AG20443 (cell line): ENCODE measurements at places on chromosomes 3 and 15.
A peak's percentile ranks its signal among the peaks of the same experiment; 100 is the strongest.

DNA sequence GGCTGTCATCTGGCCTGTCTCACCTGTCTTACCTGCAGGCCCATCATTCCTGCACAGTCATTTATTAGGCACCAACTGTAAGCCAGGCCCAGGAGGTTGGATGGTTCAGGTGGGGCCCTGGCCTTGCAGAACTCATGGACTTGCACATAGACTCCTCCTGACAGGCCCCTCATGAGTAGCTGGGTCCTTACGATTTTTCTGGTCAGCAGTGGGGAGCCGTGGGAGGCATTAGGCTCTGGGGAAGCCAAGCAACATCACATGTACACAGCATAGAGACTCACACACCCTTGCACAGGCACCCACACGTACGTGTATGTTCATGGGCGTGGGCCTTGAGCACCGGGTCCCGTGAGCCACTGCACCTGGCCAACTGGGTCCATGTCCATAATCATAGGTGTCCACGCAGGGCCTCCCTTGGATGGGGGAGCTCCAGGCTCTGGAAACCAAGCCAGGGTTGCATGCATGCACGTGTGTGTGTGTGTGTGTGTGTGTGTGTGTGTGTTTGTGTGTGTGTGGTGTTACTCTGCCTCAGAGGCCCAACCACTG lies 20.3 kb downstream of the CISH start:
- DNase-seq = no peak

GRCh38 chr15:80527961-80528360 lies 123.8 kb downstream of the ARNT2 start:
- no peak for DNase-seq

- no peak for DNase-seq
Measured at GRCh38 chr3:39443530-39443929, 23.9 kb upstream of the MOBP start.

- DNase-seq = no peak
Measured at GRCh38 chr3:117442566-117442965, 733.0 kb downstream of the TUSC7 start.

- DNase-seq = no peak
Measured at GRCh38 chr3:39148435-39149058, 4.8 kb downstream of the CSRNP1 start.

DNA sequence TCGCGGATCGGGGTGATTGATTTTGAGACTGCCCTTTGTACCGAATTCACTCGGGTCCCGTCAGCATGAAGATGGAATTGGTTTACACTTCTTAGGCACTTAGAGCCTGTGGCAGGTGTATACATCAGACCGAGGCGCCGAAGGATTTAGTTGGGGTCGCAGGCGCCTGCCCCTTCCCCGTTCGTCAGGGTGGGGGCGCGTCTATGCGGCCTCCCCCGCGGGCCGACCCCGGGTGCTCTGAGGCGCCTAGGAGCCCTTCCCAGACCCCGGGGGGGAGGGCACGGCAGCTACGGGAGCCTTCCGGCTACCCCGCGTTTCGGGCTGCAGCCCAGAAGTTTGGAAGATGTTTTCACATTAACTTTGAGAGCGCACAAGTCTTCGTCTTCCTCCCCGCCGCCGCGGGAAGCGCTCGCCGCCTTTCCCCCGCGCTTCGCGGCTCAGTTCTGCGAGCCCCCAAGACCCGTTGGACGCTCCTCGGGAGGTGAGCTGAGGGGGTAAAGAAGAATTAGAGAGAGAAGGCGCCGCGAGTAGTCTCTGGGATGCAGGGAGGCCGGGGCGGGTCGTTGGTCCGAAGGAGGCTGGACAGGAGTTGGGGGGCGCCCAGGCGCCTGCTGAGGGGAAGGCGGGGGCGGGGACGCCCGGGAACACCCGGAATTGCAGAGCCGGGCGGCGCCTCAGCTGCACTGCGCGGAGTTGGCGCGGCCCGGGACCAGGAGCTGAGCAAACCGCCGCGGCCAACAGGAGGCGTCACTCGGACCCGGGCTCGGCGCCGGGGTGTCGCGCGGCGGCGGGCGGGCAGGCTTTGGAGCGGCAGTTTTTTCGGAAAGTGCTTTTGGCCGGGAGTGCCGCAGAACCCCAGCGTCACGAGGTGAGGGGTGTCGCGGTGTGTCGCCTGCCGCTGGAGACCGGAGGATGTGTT lies 780 bp downstream of the TIPARP start:
- DNase-seq = peak; percentile 65

- no peak for DNase-seq
Measured at GRCh38 chr3:151109286-151109800, 23.9 kb downstream of the MED12L start.

DNA sequence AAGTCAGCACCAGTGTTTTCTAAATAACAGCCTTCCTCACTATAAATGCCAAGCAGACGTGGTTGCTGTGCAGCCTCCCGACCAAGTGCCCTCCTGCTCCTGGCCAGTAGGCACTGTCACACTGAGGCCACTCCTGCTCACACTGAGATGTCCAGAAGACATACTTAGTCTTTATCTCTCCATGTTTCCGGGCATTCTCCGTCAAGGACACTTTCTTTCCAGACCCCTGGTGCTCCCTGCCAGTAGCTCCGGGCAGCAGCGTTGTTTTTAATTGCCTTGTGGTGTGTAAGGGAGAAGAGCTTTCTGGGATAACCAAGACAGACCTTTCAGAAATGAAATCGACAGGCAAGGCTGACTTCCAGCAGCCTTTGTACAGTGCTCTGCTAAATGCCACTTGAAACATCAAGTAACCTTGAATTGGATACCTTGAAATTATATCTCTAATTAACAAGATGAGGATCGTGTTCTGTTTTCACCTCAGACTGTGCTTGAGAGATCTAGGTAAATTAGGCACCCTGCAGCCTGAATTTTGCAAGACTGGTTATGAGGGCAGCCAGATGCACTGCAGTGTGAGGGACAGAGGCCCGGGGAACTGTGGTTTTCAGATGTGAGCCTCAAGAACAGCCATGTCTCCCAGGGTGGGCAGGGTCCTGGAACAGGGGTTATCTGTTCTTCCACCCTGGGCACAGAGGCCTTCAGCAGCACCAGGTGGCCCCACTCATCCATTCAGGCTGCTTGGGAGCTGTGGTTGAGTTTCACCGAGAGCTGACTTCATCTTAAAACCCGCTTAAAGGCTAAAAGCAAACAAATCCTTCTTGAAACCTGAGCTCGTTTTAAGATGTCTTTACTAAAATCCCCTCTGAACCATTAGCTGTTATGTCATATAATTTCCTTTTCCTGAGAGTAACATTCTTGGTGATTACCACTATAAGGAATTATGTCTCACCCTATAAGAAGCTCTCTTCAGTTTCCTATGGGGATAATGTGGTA lies 105.5 kb upstream of the IL12A start:
- DNase-seq = no peak

GRCh38 chr3:140931016-140931454 lies 10.6 kb upstream of the SLC25A36 start:
- DNase-seq = peak; percentile 45

GRCh38 chr3:95586754-95587153 lies 1227.6 kb upstream of the EPHA6 start:
- no peak for DNase-seq

DNA sequence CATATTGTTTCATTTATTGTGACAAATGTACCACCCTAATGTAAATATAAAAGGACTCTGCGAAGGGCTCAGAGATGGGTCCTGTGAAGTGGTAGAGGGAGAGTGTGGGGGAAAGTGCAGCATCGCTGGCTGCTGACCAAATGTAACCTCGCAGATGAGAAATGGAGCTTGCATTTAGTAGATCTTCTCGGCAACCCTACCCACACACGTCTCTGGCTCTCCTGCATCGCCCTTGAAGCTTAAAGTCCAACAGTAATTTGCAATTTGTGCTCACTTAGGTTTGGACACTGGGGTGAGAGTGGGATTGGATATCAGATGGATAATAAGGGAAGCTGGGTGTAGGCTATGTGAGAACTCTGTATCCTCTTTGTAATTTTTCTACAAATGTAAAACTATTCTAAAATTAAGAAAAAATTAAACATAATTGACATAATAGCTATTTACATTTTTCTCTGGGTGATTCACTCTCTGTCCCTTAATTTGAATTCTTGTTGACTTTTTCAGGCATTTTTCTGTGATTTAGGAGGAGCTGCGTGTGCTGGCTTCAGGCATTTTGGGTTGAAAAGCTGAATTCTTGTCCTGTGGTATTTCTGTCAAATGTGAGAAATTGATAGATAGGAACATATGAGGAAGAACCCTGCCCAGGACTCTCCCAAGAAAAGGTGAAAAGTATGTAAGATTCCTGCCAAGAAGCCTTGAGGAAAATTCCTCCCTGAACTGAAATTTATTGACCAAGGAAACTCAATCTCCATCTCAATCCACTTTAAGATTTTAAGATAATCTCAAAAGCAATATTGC lies 524.7 kb upstream of the MCTP2 start:
- DNase-seq = peak; percentile 11

- DNase-seq = no peak
Measured at GRCh38 chr15:63308491-63308890, 31.1 kb downstream of the APH1B start.

- DNase-seq = peak; percentile 60
Measured at GRCh38 chr15:68383161-68384074, 48.5 kb downstream of the ITGA11 start.

DNA sequence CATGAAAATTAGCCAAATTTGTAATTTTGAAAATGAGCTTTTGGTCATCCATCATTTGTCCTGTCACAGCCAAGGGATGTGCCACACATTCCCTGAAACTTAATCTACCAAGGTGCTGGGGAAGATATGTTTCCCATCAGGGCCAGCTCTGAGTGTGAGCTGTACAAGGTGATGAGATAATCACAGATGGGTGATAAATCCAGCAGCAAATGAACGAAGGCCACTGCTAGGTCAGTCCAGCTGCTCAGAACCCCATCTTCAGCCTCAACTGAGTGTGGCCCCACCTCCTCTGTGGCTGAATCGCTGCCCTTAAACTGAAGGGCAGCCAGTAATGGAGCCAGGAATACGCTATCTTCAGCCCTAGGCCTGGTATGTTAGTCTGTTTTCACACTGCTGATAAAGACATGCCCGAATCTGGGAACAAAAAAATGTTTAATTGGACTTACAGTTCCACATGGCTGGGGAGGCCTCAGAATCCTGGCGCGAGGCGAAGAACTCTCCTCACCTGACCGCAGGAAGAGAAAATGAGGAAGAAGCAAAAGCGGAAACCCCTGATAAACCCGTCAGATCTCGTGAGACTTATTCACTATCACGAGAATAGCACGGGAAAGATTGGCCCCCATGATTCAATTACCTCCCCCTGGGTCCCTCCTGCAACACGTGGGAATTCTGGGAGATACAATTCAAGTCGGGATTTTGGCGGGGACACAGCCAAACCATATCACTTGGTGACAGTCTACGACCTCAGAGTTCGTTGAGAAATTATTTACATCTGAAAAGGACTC lies 553.0 kb downstream of the NTRK3 start:
- no peak for DNase-seq

GRCh38 chr15:87863152-87863551 lies 393.4 kb downstream of the NTRK3 start:
- DNase-seq = peak; percentile 51

GRCh38 chr15:71103102-71103676 lies 12.1 kb upstream of the THSD4 start:
- DNase-seq = peak; percentile 60

DNA sequence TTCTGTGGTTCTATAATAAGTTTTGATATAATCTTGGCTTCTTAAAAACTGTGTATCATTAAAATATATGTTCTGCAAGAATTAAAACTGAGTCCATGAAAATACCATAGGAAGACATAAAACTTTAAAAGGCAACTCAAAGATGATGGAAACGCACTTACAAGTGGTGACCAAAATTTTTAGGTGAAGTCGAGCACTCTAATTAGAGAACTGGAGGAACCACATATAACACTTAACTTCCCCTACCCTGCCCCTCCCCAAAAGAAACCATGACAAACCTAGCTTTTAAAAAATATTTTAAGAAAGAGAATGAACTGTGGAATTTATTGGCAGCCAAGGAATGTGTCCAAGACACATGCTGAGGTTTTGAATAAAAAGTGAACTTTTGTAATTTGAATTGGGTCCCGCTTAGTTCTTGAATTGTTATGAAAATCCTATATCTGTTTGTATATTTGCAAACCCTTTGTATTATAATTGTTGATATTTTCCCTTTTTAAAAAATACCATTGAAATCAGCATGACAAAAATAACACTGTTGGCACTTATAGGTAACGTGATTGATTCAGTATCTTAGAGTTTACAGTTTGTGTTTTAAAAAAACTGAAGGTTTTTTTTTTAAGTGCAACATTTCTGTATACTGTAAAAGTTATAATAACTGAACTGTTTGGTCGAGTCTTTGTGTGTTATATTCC lies 7.7 kb downstream of the NR2F2 start:
- DNase-seq = no peak

- peak; percentile 88 for DNase-seq
Measured at GRCh38 chr3:135503760-135504686, 461.5 kb upstream of the PPP2R3A start.

DNA sequence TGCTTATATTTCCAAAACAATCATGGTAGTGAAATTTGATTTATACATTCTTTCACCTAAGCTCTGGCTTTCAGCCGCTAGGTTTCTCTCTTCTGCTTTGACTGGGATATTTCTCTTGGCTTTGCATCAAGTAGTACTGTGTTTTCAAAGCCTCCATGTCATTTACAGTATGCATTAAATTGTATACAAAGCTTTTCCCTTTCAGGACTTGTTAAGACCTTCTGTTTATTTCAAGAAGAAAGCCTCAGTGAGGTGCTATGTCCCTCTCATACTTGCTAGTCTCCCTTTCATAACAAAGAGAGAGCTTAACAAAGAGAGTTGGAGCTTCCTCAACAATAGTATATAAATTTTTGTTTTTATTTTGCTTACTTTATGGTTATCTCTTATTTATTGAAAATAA lies 84.2 kb upstream of the SLC25A26 start:
- DNase-seq = no peak

- DNase-seq = no peak
Measured at GRCh38 chr15:79410237-79410636, 21.9 kb upstream of the MINAR1 start.

GRCh38 chr15:50641318-50641717 lies 45.3 kb downstream of the TRPM7 start:
- DNase-seq = no peak

- DNase-seq = no peak
Measured at GRCh38 chr15:87144775-87145174, 1065.1 kb downstream of the AGBL1 start.

DNA sequence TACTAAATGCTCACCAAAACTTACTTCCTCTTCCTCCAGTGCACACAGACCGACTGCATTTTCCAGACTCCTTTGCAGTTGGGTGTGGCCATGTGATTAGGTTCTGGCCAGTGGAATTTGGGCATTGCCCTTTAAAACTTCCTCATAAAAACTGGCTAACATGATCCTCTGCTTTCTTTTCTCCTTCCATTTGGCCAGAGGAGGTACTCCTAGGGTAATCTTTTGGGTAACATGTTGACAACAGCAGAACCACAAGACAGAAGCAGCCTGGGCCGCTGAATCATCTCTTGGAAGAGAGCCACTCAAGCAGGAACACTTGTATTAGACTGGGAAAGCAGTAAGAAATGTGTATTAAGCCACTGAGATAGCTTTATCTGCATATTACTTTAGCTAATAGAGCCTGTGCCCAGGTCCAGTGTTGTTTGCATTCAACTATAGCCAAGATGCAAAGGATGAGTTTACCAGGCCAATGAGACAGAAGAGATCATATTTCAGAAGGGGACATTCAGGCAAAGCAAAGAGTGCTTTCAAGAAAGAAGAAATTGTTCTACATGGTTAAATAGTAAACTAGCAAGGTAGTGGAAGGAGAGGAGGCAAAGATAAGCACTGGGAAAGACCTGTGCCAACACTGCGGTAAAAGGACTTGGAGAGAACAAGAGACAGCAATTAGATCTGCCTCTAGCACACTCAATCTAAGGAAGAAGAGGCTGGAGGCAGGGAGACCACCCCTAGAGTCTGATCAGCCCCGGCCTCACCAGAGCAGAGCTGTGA lies 79.8 kb downstream of the PLCH1 start:
- peak; percentile 86 for DNase-seq
